Brain (organoid and tissue), 16 donors: ENCODE measurements at places on chromosomes 5 and 9.

DNA sequence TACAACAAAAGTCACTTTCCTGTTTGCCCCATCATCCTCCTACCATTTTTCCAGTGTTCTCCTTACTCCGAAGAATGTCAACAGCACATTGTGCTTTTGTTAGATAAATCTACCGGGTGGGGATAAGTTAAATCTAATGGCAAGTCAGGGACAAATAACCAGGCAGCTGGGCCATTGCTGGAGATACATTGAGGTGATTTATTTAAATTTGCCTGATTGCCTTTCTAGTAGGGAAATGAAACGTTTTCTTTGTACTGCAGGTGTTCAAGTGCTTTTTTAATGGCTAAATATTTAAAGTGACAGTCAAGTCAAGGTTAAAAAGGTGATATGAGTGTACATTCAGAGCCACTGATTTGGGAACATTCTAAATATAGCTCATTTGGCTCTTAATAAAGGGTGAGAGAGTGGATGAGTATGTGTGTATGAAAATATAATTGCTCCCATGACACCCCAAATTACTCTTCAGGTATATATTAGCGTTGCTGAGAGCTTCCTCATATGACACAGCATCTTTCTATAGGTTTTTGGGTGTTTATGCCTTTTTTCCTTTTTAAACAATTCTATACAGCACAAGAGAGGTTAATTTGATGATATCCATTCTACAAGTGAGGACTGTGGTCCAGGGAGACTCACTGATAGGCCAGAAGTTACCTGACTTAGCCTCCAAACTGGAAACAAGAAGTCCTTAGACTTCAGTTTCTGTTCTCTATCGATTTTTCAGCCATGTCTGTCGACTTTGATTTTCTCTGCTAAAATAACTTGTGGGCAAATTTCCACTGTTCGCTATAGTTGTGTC lies 51.9 kb downstream of the DMRT2 start:
- DNase-seq, result no peak

GRCh38 chr5:159858871-159859270 lies 57.4 kb upstream of the ADRA1B start:
- no peak for DNase-seq

GRCh38 chr5:816176-816575 lies 31.6 kb upstream of the ZDHHC11B start:
- DNase-seq, result no peak

DNA sequence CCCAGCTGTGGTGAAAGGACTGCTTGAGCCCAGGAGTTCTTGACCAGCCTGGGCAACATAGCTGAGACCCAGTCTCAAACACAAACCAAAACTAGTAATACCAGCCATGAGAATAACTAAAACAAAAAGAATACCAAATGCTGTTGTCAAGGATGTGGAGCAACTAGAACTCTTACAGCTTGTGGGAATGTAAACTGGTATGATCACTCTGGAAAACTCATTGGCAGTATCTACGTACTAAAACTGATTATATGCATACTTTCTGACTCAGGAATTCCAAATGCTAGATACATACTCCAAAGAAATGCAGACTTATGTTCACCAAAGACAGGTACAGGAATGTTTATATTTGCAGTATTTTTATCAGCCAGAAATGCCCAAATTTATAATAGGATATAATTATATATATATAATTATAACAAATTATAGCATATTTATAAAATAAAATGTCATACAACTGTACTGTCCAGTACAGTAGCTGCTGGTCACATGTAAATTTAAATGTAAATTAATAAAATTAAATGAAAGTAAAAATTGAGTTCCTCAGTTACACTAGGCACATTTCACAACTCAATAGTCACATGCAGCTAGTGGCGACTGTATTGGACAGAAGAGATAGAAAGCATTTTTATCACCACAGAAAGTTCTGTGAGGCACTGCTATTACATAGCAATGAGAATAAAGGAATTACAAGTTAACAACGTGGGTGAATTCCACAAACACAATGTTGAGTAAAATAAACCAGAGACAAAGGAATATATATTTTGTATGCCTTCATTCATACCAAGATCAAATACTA lies 118.5 kb downstream of the GNAQ start:
- no peak for DNase-seq

DNA sequence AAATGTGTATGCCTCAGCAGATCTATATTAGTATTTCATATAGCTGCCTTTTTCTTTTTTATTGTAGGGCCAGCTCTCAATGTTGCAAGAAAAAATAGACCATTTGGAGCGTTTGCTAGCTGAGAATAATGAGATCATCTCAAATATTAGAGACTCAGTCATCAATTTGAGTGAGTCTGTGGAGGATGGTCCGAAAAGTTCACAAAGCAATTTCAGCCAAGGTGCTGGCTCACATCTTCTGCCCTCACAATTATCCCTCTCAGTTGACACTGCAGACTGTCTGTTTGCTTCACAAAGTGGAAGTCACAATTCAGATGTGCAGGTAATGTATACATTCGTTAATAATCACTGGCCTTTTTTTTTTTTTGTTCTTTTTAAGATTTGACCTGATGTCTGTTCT lies 23.7 kb downstream of the MAN2A1 start:
- no peak for DNase-seq

GRCh38 chr9:95004411-95005277 lies 278.1 kb downstream of the AOPEP start:
- peak; percentile 60 for DNase-seq
